NCI-H1048 (cell line): ENCODE measurements at places on chromosomes 4 and X.

- DNase-seq = no peak
These were observed 71.3 kb downstream of the LRBA start for GRCh38 chr4:150943818-150944217.

- no peak for DNase-seq
These were observed 92.0 kb upstream of the SRD5A3 start for GRCh38 chr4:55253948-55254593.

- DNase-seq = no peak
These were observed 64.5 kb upstream of the STS start for GRCh38 chrX:7083021-7083420.

GRCh38 chr4:78661921-78662521, 110.5 kb downstream of the ANXA3 start:
- DNase-seq = no peak

GRCh38 chr4:150217192-150217591, 138.9 kb downstream of the DCLK2 start:
- DNase-seq = no peak

DNA sequence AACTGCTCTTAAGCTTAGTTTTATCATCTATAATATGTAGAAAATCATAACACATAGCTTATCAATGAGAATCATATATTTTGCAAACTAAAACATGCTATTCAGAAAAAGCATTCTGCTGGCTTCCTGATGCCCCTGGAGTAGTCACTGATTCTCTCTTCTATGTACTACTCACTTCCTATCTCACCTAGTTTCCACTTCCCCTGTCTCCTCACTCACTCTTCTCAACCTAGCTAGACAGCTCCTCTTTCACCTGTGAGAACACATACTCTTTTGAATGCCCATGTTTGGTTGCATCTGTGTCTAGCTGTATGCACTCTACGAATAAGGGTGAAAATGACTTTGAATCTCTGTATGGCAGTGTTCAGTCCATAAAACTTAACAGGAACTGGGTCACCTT, 9.3 kb downstream of the TMEM144 start:
- DNase-seq = no peak

DNA sequence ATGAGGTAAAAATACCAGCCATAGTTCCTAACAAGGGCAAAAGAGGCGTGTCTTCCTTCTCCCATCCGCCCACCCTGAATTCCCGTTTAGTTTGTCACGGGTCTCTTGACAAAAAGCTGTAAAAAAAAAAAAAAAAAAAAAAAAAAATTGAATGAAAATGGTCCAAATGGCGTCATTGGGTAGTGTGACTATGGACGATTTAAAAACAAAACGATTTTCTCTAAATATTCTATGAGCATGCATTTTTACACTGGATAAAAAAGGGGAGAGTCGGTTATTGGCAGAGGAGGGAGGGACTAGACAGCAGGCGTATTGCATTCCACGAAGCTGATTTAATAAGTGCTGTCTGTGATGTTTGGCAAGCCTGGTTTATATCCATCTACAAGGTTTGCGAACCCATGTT, at the start of gene FAM133A:
TSS of gene FAM133A (plus strand) at position 338 of the 403 bp plus-strand sequence. CDS start 35,214 bp downstream, outside the sequence.
- no peak for DNase-seq

DNA sequence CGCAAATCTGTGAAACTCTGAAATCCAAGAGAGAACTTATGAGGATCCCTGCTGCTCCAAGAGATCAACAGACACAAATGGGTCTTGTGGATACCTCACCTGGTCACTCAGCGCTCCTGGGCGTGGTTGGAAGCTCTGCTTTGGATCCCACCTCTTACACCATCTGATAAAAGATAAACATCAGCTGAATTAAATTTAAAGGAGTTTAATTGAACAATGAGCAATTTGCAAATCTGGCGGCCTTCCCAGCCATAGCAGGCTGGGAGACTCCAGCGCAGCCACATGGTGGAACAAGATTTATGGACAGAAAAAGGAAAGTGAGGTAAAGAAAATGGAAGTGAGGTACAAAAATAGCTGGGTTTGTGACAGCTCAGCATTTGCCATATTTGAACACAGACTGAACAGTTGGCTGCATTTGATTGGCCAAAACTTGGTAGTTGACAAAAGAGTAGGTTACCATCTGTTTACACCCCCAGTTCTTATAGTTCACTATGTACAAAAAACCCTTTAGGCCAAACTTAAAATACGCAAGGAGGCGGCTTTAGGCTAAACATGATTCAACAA, 437.3 kb upstream of the NDST3 start:
- DNase-seq = no peak

- no peak for DNase-seq
These were observed 852.0 kb downstream of the PCDH18 start for GRCh38 chr4:136680271-136680670.

- no peak for DNase-seq
These were observed at the start of gene CYSLTR1 for GRCh38 chrX:78327370-78328086. TSS of gene CYSLTR1 (minus strand) at chrX:78327611. CDS start at chrX:78273746, 53,865 bp downstream.

DNA sequence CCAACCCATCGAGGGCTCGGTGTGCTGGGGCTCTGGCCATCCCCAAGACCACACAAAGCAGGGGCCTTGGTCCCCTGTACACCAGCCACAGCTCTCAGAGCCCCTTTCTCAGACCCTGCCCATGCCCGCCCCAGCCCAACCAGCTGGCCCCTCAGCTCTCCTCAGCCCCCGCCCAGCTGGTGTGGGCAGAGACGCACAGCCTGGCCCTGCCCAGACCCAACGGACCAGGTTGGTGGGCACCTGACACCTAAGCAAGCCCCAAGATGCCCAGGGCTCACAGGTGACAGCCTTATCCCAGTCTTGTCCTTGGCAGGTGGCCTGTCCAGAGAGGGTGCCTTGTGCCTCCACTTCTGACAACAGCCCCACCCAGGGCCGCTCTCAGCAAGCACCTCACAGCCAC, 42.4 kb downstream of the FAM53A start:
- DNase-seq = no peak

- DNase-seq = no peak
These were observed 420.9 kb upstream of the INTU start for GRCh38 chr4:127211650-127212560.

DNA sequence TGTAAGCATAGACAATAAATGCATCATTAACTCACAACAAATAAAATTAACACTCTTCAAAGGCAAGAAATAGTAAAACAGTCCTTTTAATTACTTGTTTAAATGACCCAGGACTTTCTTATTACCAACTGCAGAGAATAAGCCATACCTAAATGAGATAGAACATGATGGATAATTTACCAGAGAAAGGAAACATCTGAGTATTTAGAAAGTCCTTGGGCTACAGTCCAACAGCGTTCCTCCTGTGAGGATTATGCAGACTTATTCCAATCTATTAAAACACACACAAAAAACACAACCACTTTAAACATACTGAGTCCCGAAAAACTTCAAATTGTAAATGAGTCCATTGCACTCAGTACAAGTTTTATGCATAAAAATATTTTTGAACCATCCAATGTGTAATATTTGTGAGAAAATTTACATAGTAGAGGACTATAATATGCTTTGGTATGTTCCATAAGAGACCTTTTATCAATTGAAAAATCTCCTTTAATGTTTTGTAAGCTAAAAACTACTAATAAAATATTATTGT, 129.2 kb downstream of the NR3C2 start:
- no peak for DNase-seq

GRCh38 chr4:45215976-45216542, 489.7 kb upstream of the GNPDA2 start:
- no peak for DNase-seq

GRCh38 chr4:80367737-80368136, 32.2 kb downstream of the CFAP299 start:
- no peak for DNase-seq

DNA sequence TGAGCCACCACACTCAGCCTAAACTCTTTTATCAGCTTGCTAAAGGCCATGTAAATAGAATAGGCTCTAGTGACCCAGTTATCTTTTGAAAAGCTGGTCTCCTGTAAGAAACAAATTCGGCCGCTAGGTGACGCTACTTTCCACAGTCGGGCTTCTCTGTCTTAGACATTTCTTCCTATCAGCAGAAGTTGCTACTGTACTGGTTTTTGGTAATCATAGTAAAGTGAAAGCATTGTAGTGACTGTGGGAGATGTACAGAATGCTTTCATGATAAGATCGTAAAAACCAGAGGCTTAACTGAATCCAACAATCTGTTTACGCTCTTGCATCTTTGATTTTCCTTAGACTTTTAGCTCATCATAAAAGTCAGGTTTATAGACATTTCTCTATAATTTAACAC, 82.6 kb downstream of the GK start:
- DNase-seq = no peak

GRCh38 chr4:123246085-123246484, 150.5 kb upstream of the SPRY1 start:
- DNase-seq = no peak

DNA sequence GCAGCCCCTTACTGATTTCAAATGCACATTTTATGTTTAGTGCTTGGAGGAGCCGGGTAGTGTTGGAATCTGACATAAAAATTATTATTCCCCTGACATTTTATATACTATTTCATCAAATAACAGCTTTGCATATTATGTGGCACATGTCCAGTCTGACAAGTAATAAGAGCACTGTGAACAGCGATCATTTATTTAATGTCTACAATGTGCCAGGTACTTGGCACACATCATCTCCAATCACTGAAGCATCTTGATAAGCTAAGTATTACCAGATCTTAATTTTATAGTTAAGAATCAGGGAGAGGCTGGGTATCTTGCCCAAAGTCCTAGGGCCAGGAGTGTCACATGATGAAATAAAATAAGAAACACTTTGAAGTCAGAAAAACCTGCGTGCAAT, 197.2 kb downstream of the NR3C2 start:
- DNase-seq = no peak

- DNase-seq = no peak
These were observed 118.6 kb upstream of the MXRA5 start for GRCh38 chrX:3465017-3465416.

DNA sequence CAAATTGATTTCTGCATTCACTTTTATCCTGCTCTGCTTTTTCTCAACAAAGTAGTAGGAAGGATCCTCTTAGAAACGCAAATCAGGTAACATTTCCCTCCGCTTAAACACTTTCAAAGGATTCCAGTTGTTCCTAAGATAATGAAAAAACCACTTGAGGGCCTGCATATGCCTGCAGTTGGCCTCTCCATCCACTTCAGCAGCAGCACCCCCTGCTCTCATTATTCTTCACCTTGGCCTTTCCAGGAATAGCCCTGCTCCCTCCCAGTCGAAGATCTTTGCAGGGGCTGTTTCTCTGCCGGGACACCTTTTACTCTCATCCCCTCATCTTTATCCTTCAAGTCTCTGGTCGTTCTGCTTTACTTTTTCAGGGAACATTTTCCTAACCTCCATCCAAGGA, 314.0 kb downstream of the INPP4B start:
- no peak for DNase-seq

GRCh38 chr4:77100234-77100633, 24.4 kb upstream of the CCNI start:
- no peak for DNase-seq

GRCh38 chrX:49209434-49210251, 9.7 kb upstream of the SYP start:
- DNase-seq = no peak

DNA sequence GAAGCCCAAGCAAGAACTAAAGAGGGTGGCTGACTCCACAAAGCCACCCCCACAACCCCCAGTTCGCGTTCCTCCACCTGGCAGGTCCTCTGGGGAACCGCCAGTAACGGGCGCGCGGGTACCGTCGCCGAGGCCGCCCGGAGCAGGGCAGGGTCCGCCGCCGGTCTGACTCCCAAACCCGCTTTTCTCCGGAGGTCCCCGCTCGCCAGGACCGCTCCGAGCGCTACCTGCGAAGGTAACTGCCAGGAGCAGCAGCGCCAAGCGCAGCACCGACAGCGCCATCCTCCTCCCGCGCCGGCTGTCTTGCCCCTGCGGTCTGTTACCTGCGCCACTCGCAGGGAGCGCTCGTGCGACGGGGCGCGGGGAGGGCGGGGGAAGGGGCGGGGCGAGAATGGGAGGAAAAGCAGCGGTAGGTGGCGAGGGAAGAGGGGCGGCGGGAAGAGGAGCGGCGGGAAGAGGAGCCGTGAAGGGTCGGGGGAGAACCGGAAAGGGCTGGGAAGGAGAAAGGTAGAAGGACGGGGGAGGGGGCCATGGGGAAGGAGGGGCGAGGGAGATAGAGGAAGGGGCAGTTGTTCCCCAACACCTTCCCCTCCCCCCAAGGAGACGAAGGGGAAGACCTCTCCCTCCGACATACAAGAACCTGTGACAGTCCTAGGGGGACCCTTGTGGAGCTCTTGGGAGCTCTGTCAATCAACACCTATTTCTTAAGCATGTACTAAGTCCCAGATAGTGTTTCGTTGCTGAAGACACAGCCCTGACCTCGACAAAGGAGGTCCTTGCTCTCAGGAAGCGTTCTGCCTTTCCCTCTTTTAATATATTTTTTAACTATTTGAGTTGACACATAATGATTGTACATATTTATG, at the start of gene SPINK2:
TSS of gene SPINK2 (minus strand) at position 321 of the 863 bp plus-strand sequence. CDS start at position 282, 39 bp downstream.
- DNase-seq = peak; percentile 19

- no peak for DNase-seq
These were observed 18.2 kb upstream of the SLC25A14 start for GRCh38 chrX:130321550-130321949.

- DNase-seq = no peak
These were observed 27.4 kb downstream of the TET2 start for GRCh38 chr4:105174098-105174497.

DNA sequence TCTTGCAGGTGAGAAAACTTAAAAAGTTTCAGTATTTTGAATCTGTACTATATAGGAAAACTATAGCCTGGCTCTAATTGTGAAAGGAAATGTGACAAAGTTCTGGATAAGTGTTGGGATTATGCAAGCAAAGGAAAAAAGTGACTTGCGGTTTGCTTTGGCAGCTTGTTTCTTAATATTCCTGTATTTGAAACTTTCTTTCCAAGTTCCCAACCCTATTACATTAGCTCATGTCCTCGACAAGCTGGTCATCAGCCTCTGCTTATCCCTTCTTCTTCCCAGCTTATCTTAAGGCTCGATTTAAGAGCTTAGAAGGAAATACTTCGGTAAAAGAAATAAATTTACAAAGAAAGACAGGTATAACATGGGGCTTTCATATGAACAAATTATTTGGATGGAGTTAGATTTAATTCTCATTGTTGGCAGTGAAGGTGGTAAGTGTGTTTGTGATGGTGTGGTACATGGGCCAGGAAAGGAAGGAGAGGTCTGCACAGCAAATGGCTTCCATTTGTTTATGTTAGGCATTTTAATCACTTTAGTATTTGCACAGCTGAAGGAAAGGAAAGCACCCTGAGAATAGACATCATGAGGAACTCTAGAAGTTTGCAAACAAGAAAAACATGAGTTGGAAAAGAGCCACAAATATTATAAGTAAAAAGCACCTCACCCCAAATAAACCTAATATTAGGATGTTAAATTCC, 5.1 kb upstream of the MYOZ2 start:
- no peak for DNase-seq

GRCh38 chr4:5237086-5237660, 185.9 kb downstream of the STK32B start:
- DNase-seq = no peak

GRCh38 chr4:158259955-158260575, 49.8 kb downstream of the TMEM144 start:
- no peak for DNase-seq

DNA sequence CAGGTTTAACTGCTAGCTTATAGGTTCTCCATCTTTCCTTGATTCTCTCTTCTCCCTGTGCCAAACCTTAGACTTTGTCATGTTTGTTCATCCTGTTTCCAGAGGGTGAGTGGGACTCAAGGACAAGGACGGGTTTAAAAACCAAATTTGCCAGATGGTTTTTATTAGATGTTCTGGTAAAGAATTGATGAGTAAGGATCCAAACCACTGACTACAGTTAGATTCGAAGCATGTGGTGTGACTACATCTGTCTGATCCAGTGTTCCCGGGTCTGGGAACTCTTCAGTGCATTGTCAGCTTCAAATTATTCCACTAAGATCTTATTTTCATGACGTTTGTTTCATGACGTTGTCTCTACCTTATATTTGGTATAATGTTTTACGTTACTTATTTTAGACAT, 37.5 kb downstream of the MTMR1 start:
- DNase-seq = no peak
